ENCODE measurements at places on chromosomes 11 and 22. TPM values are rescaled to one million over a fixed set of nuclear protein-coding genes. Genes with fewer than 3 reads are reported as not detected.

GRCh38 chr11:12951376-12951775 lies 57.7 kb upstream of the RASSF10 start:
- no peaks in the 10 kb centered on the region for H3K27me3 ChIP-seq
- H3K36me3 ChIP-seq = no peaks in the 10 kb centered on the region
- H3K27ac ChIP-seq = no peak overlapping the region
- DNase-seq = no peak
- H3K4me1 ChIP-seq = no peaks in the 10 kb centered on the region

GRCh38 chr22:31584804-31585160 lies 77.2 kb downstream of the PISD start:
- no peaks in the 10 kb centered on the region for H3K27me3 ChIP-seq
- no peak overlapping the region for H3K4me3 ChIP-seq
- no peak for DNase-seq

- DNase-seq = no peak
- no peak overlapping the region for H3K27ac ChIP-seq
- H3K4me1 ChIP-seq = peaks cover 15% of the 10 kb centered on the region
Measured at GRCh38 chr11:46330563-46331281, 16.5 kb upstream of the DGKZ start.

- no peak overlapping the region for H3K4me3 ChIP-seq
- H3K4me1 ChIP-seq = no peaks in the 10 kb centered on the region
- H3K27me3 ChIP-seq = no peaks in the 10 kb centered on the region
- H3K27ac ChIP-seq = no peak overlapping the region
- no peak for DNase-seq
- H3K36me3 ChIP-seq = no peaks in the 10 kb centered on the region
Measured at GRCh38 chr22:47230251-47230650, 467.8 kb downstream of the TBC1D22A start.

- H3K4me3 ChIP-seq = no peak overlapping the region
- no peak for DNase-seq
- H3K27me3 ChIP-seq = no peaks in the 10 kb centered on the region
- H3K4me1 ChIP-seq = no peaks in the 10 kb centered on the region
- H3K27ac ChIP-seq = no peak overlapping the region
Measured at GRCh38 chr11:110032957-110033570, 60.1 kb upstream of the ZC3H12C start.

DNA sequence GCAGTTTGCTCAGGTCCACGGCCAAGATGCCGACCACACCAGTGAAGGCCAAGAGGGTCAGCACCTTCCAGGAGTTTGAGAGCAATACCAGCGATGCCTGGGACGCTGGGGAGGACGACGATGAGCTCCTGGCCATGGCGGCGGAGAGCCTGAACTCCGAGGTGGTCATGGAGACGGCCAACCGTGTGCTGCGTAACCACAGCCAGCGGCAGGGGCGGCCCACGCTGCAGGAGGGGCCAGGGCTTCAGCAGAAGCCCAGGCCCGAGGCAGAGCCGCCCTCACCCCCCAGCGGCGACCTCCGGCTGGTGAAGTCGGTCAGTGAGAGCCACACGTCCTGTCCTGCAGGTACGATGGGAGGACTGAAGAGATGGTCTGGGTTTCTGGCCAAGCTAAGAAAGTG lies 31.0 kb downstream of the TBC1D22A start:
- H3K4me1 ChIP-seq = peaks cover 8% of the 10 kb centered on the region
- no peak for DNase-seq
- no peaks in the 10 kb centered on the region for H3K36me3 ChIP-seq
- H3K27me3 ChIP-seq = no peaks in the 10 kb centered on the region
- no peak overlapping the region for H3K27ac ChIP-seq

GRCh38 chr11:86464509-86465221 lies 90.0 kb downstream of the CCDC81 start:
- H3K36me3 ChIP-seq = no peaks in the 10 kb centered on the region
- no peak overlapping the region for H3K27ac ChIP-seq
- no peaks in the 10 kb centered on the region for H3K27me3 ChIP-seq
- H3K4me1 ChIP-seq = no peaks in the 10 kb centered on the region
- no peak for DNase-seq

GRCh38 chr11:69337211-69337721 lies 43.3 kb downstream of the MYEOV start:
- no peaks in the 10 kb centered on the region for H3K4me1 ChIP-seq
- peak; percentile 30 for DNase-seq
- no peak overlapping the region for H3K27ac ChIP-seq
- H3K4me3 ChIP-seq = no peak overlapping the region
- H3K36me3 ChIP-seq = no peaks in the 10 kb centered on the region
- H3K27me3 ChIP-seq = no peaks in the 10 kb centered on the region

DNA sequence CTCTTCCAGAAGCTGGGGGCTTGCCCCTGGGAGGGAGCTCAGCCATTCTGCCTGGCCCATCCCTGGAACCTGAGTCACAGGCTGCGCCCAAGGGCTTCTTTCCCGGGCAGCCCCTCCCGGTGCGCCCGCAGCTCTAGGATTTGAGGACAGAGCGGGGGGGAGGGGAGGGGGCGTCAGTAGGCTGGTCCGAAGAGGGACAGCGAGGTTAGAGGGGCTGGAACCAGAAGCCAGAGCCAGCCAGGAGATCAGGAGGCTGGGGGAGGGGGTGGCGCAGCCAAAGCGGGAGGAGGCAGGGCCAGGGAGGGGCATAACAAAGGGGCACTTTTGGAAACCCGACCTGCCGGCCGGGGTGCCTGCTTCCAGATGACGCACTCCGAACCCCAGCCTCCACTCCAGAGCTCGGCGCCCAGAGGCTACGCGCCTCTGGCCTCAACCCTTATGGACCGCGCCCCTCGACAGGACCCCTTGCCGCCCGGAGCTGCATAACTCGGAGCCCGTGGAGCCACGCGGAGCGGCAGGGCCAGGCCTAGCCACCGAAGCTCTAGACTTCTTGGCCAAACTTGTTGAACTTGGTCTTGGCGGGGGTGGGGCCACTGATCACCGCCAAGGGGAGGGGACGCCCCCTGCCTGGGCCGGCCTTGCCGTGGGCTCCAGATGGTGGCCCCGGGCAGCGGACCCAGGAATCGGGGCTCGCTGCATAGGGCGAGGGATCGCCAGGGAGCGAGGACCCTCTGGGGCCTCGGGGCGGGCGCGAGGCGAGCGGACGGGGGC lies 744 bp downstream of the PACSIN3 start:
- peak overlapping the region; percentile 49 for H3K4me3 ChIP-seq
- H3K27ac ChIP-seq = peak overlapping the region; percentile 71
- peaks cover 40% of the 10 kb centered on the region for H3K4me1 ChIP-seq

GRCh38 chr11:69319255-69320106 lies 25.5 kb downstream of the MYEOV start:
- no peaks in the 10 kb centered on the region for H3K36me3 ChIP-seq
- H3K4me3 ChIP-seq = no peak overlapping the region
- no peak for DNase-seq
- H3K4me1 ChIP-seq = no peaks in the 10 kb centered on the region

GRCh38 chr11:7577291-7578190 lies 63.7 kb downstream of the PPFIBP2 start:
- DNase-seq = no peak
- H3K27ac ChIP-seq = peak overlapping the region; percentile 81
- no peaks in the 10 kb centered on the region for H3K36me3 ChIP-seq
- H3K4me3 ChIP-seq = no peak overlapping the region
- peaks cover 30% of the 10 kb centered on the region for H3K4me1 ChIP-seq

DNA sequence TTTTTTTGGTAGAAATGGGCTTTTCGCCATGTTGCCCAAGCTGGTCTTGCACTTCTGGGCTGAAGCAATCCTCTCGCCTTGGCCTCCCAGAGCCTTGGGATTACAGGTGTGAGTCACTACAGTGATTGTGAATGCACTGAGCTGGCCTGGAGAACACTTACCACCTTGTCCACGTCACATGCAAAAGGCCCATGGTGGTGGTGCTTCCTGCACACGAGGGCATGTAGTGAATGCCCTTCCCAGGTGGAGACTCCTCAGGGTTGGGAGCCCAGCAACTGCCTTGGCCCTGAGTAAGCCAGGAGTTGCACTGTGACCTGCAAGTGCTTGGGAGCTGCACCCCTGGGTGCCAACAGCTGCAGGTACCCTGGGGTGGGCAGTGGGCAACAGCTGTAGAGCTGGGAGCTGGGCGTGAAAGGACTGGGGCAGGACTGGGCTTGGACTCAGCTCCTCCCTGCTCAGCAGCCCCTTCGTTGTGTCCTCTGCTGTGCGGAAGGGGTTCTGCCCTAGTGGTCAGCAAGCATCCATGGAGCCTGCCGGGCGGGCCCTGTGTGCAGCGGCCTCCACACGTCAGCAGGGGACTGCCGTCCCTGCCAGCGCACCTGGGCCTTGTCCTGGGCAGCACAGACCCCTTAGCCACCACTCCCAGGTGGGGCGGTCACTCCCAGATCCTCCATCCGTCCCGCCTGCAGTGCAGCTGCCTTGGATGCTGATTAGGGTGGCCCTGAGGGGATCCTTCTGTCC lies 9.3 kb upstream of the ADORA2A start:
- H3K36me3 ChIP-seq = peaks cover 14% of the 10 kb centered on the region
- H3K4me1 ChIP-seq = no peaks in the 10 kb centered on the region
- no peak overlapping the region for H3K27ac ChIP-seq
- no peak overlapping the region for H3K4me3 ChIP-seq

OR8D1 gene
- total RNA-seq = not detected

B3GAT1 gene
- total RNA-seq = not detected

ZNRF3 gene
- 5.0 TPM for total RNA-seq

OR2AG1 gene
- total RNA-seq = not detected

PACSIN3 gene
- 20.6 TPM for total RNA-seq

RIMBP3B gene
- not detected for total RNA-seq

FADS1 gene
- total RNA-seq = 137 TPM

RFPL2 gene
- total RNA-seq = under 0.01 TPM

OR8I2 gene
- not detected for total RNA-seq

MS4A6E gene
- 0.75 TPM for total RNA-seq
